ENCODE measurements at places on chromosomes 3 and 15. TPM values are rescaled to one million over a fixed set of nuclear protein-coding genes. Genes with fewer than 3 reads are reported as not detected.

DNA sequence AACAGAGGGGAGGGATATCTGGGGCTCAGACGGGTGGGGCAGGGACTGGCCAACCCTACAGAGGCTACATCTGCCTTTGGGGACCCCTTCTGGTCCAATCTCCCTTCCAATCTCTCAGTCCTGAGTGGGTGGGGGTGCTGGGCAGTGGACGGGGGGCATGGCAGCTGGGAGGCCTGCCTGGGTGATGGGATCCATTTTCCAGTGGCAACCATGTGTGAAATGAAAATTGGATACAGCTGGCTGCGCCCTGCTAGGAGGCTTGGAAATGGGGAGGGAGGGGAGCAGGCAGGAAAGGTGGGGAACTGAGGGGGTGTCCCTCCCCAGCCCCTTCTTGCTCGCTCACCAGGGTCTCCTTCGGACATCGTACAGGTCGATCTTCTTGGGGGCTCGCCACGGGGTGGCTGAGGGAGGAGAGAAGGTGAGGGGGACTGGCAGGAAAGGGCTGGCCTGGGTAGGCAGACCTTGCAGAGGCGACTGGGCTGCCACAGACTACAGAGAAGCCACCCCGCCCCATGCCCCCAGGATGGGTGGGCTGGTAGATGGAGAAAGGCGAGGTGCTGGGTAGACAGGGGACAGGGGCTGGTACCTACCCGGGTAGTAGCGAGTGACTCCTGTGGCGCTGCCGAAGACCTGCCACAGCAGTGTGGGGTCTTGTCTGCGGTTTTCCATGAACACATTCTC, 21.2 kb upstream of the TMEM115 start:
- no peaks in the 10 kb centered on the region for H3K4me1 ChIP-seq
- no peaks in the 10 kb centered on the region for H3K27me3 ChIP-seq
- H3K36me3 ChIP-seq: no peaks in the 10 kb centered on the region

DNA sequence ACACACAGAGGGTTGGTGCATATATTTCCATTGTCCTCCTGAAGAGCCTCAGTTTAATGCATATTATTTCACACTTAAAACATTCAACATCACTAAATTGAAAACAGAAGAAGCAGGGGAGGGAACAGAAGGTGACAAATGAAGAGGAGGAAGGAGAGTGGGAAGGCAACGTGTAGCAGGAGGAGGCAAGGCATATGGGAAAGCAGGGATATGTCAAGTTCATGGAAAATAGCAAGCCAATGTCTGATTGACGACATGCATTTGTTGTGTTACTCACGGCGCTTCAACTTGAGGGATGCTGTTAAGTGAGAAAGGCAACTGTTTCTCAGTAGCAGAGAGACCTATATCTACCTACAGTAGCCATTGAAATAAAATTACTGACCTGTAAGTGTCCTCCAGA, 154.5 kb downstream of the NSUN3 start:
- no peak overlapping the region for H3K27ac ChIP-seq
- H3K4me1 ChIP-seq: no peaks in the 10 kb centered on the region
- H3K4me3 ChIP-seq: no peak overlapping the region
- no peaks in the 10 kb centered on the region for H3K36me3 ChIP-seq

- H3K27ac ChIP-seq: peak overlapping the region; percentile 57
- H3K36me3 ChIP-seq: no peaks in the 10 kb centered on the region
- no peak for DNase-seq
- no peaks in the 10 kb centered on the region for H3K27me3 ChIP-seq
- H3K4me3 ChIP-seq: no peak overlapping the region
Observed at GRCh38 chr3:64943866-64944265, 256.1 kb upstream of the ADAMTS9 start.

- H3K4me1 ChIP-seq: no peaks in the 10 kb centered on the region
- no peak overlapping the region for H3K27ac ChIP-seq
- H3K36me3 ChIP-seq: no peaks in the 10 kb centered on the region
- H3K4me3 ChIP-seq: no peak overlapping the region
- H3K27me3 ChIP-seq: no peaks in the 10 kb centered on the region
- DNase-seq: no peak
Observed at GRCh38 chr15:40915116-40915661, 14.0 kb upstream of the DLL4 start.

DNA sequence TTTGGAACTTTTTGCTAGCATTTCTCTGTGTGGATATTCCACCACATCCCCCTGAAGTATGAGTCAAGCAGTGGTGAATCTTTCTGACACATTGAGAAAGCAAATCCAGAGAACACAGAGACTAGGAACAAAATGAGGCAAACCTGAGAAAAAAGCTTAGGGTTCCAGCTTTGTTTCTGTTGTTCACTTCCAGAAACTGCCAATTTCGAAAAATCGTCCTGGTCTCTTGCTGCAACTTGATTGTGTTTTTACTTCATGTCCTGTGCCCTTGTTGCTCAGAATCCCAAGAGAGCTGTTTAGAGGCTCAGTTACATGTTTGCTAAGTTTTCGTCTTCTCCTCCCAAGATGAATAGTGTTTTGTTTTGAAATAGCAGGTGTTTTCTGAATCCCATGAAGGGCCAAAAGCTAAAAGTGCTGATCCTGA, 13.7 kb downstream of the MAP2K1 start:
- peaks cover 4% of the 10 kb centered on the region for H3K4me1 ChIP-seq
- DNase-seq: no peak
- no peaks in the 10 kb centered on the region for H3K27me3 ChIP-seq
- no peaks in the 10 kb centered on the region for H3K36me3 ChIP-seq
- H3K4me3 ChIP-seq: no peak overlapping the region
- no peak overlapping the region for H3K27ac ChIP-seq

CCK gene
- not detected for total RNA-seq

NRROS gene
- 17.3 TPM for total RNA-seq

Measured in aorta (tissue), 5 donors.